ENCODE measurements at places on chromosomes 7 and 10. TPM values are rescaled to one million over a fixed set of nuclear protein-coding genes. Genes with fewer than 3 reads are reported as not detected.

OR2A5 gene
- total RNA-seq: not detected

SNCG gene
- not detected for total RNA-seq

GRCh38 chr10:131626274-131626673 is 274.5 kb upstream of the PPP2R2D start:
- ATAC-seq: no peak

NRCAM gene
- not detected for total RNA-seq

- ATAC-seq: peak; percentile 67
Measured at GRCh38 chr10:70863470-70864160, 24.8 kb downstream of the PCBD1 start.

DMTF1 gene
- total RNA-seq: 90.4 TPM

DNA sequence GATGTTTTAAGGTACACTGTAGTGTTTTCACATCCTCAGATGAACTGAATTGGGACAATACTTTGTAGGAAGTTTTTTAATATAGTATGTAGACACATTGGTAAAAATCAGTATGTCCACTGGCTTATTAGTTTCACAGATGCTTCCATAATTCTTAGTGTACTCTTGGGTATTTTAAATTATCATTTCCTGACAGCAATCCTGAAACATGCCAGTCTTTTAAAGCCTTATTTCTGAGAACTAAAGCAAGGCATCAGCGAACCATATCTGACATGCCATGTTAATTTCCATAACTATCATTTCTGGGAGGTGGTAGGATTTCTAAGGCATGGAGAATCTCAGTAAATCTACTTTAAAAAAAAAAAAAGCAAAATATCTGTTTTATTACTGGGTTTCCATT is 266.4 kb downstream of the ADK start:
- no peak for ATAC-seq

- ATAC-seq: no peak
Measured at GRCh38 chr7:13844954-13845353, 144.5 kb downstream of the ETV1 start.

DNA sequence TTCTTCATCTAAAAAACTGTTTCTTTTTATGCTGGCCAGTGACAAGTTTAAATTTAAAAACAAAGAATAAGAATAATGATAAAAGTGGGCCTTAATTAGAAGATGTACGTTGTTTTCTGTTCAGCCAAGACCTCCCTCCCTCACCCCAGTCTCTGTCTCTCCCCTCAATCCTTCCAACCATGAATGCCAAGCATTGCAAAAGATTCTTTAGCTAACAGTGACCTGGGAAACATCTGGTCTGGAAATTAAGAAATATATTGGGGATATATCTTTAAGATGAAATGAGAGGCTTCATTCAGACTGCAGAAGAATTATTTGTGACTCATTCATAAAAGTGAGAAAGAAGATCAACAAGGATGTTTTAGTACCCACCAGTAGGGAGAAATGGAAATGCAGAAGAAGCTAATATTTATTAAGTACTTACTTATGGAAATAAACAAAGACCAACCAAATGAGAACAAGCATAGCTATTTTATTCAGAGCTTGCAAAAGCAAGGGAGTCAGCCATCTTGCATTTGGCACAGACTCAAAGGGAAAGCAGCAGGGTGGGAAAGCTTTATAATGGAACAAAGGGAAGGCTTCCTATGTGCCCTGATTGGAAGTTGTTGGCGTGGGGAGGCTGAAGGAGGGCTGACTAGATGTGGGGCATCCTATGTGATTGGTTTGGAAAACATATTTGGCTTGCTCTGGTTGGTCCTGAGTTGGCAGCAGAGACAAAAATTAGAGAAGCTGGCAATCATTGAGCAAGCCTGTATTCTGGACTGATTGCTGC is 595.4 kb upstream of the GHITM start:
- ATAC-seq: no peak

Measured in activated T-helper 17 cell treated with anti-CD3 and anti-CD28 coated beads, Interleukin-2, amount 50 U/mL, for 72 hours (primary cell).